ENCODE measurements at places on chromosomes 6 and 20.
A peak's percentile ranks its signal among the peaks of the same experiment; 100 is the strongest.

GRCh38 chr20:20360464-20360863, 7.4 kb upstream of the INSM1 start:
- DNase-seq = peak; percentile 44

DNA sequence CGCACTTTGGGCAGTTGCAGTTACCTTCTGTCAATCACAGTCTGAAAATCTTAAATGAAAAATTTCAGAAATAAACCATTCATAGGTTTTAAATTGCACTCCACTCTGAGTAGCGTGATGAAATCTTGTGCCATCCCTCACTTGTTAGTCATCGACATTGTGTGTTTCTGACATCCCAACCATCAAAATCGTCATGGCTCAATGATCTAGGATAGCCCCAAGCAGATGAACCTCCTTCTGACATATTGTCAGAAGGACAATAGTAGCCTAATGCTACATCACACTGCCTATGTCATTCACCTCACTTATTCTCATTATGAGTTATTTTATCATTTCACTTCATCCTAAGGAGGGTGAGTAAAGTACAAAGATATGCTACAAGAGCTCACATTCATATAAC, 284.8 kb downstream of the PTPRK start:
- no peak for DNase-seq

DNA sequence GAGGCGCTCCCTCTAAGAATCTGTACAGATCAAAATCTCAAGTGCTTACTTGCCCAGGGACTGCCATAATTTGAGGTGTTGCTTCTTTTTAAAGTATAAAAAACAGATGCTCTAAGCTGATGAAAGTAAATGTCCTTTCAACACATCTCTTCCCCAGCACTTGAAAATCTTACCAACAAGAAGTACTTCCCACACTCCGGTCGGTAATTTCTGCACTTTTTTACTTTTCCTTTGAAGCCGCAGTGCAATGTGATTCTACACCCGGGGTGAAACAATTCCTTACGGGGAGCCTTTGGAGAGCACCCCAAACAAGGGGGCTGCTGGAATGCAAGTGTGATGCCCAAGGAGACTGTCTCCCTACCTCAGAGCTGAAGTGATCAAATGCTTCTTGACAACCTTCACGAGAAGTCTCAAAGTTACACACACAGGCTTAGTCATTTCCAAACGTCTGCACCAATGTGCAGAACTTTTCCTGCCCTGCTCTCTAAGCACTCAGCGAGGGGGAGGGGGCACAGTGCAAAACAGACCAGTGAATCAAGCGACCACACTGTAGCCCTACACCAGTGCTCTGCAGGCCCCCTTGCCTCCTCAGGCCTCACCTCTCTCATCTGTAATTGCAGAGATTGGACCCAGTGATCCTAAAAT, 56.7 kb downstream of the ATXN1 start:
- DNase-seq = no peak

DNA sequence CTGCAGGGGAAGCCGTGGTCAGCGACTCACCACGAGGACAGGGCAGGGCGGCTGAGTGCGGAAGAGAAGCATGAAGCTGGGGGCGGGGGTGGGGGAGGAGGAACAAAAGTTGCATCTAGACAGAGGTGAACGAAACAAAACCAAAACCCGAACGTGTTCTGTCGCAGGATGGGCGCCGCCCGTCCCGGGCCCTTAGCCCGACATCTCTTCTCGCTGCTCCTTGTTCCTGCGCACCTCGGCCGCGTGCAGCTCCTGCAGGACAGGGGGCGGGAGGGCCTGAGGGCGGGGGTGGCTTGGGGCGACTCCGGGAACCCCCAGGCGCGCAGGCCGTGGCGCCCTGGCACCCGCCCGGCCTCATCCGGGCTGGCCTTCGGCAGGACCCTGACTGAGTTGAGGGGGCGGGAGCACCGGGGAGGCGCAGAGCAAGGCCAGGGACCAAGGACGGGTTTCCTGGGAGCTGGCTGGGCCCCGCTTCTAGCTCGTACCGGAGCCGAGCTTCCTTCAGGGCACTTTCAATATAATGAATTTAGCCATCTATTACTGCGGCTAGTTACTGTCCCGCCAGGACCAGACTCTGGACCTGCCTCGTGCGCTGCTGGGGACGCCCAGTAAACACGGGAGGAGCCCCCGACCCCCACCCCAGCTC, 12.0 kb downstream of the STMN3 start:
- DNase-seq = no peak

GRCh38 chr20:4600308-4601014, 121.2 kb upstream of the PRND start:
- DNase-seq = no peak

- no peak for DNase-seq
Observed at GRCh38 chr6:69265706-69266105, 531.1 kb downstream of the LMBRD1 start.

DNA sequence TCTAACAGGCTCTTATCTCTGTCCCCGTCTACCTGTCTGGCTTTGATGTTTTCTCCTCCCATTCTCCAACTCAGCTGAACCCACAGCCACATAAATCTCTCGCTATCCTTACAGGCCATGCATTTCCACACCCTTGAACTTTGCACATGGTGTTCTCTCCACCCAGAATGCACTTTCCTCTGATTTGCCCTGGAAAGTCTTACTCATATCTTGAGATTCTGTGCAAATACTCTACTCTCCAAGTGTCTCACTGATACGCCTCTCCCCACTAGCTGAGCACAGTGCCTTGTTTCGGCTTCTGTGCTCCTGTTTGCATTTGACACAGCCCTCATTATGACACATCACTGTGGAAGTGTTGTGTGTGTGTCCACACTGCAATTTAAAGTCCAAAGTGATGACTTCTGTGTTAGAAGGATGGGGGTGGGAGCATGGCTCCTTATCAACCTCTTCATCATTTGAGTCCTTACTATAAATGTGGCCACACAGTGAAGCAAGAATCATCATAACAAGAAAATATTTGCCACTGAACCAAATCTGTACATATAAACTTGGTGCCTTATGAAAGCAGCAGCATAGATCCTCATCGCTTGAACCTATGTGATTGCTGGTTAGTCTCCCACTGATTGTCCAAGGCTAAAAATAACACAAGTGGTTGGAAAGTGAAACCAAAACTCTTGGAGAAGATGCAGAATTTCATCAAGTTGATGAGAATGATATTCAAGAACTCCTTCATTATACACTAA, 5.5 kb upstream of the PRELID3B start:
- DNase-seq = no peak

DNA sequence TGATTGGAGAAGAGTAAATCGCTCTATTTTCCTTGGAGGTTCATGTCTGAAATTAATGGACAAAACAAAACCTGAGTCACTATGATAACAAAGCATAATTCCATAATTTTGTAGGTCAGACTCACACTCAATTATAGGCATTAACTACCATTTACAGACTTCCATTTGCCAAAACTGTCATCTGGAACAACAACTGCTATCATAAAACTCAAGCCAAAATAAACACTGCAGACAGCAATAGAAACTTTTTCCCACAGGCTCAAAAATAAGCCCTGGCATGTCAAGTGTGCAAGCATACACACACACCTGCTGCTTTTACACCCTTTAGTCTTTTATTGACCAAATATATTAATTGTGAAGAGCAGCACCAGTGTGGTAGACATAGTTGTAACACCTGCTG, 7.1 kb downstream of the MRPS10 start:
- no peak for DNase-seq

- no peak for DNase-seq
Observed at GRCh38 chr6:98824162-98824901, 10.0 kb upstream of the POU3F2 start.

DNA sequence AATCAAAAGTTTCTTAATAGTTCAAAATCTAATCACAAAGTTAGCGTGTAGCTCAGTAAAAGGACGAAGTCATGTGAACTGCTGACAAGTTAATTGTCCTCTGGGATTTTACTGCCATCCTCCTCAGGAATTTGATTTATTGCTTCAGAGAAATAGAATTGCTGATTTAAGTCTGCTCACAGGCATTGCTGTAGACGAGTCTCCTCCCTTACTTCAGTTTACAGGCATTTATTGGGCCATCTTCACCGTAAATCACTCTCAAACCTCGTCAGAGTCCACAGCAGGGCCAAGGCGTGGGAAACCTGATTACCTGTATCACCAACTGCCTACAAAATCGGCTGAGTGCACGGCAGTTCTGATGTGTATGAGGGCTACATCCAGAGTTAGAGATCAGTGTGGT, 119.1 kb upstream of the PDE10A start:
- DNase-seq = no peak

DNA sequence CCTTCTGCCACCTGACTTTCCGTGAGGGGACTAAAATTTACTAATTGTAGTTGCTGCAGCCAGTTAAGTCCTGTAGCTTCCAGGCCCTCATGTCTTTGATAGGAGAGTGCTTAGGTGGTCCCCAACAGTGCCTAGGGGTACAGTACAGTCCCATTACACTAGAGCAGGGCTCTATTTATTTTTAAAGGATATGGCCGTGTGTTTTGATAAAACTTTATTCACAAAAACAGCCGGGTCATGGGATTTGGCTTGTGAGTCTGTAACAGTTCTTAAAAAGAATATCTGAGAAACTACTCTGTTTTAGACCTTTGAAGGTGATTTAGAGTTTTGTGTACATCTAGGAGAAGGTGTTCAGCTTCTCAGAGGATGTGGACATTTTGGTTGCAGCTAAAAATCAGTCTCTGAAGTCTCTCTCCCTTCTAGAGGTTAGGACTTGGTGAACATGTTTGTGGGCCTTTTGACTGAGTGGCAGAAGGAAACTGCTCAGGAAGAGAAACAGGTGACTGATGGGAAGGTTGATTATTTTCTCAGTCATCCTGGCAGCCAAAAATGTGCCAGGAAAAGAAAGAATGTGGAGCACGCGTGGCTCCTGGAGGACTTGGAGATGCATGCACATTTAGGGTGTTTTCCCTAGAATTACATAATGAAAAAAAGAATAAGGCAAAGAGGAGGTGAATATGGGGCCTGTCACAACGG, 57.4 kb downstream of the VAPB start:
- DNase-seq = no peak

- peak; percentile 79 for DNase-seq
Observed at GRCh38 chr6:4351520-4352321, 216.3 kb upstream of the ECI2 start.

GRCh38 chr6:139943391-139943790, 568.9 kb upstream of the CITED2 start:
- no peak for DNase-seq

DNA sequence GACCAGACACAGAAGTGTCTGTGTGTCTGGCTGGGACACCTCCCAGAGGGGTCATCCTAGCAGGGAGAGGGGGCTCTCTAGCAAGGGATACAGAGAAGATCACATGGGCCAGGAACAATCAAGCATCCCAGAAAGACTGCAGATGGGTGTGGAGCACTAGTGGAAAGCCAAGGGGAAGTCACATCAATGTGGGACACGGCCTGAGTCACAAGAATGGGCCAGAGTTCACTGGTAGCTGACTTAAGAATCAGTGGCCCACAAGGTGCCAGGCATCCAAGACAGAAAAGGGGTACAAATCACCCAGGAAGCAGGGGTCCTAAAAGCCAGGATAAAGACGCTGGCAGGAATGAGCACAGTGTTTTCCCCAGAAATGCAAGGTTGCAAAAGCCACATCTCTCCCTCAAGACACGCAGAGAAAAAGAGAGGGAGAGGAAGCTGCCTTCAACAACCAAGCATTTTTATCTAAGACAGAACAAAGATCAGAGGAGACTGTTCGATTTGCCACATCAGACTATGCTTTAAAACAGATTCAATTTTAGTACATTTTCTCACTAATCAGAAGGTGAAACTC, 113.6 kb upstream of the DST start:
- DNase-seq = no peak

- no peak for DNase-seq
Observed at GRCh38 chr6:152273638-152274037, 363.5 kb downstream of the SYNE1 start.

GRCh38 chr6:43989581-43990146, 137.6 kb downstream of the MRPL14 start:
- no peak for DNase-seq

- DNase-seq = no peak
Observed at GRCh38 chr6:62298745-62299392, 12.8 kb upstream of the KHDRBS2 start.

GRCh38 chr6:17381424-17382147, 11.8 kb upstream of the CAP2 start:
- DNase-seq = no peak

DNA sequence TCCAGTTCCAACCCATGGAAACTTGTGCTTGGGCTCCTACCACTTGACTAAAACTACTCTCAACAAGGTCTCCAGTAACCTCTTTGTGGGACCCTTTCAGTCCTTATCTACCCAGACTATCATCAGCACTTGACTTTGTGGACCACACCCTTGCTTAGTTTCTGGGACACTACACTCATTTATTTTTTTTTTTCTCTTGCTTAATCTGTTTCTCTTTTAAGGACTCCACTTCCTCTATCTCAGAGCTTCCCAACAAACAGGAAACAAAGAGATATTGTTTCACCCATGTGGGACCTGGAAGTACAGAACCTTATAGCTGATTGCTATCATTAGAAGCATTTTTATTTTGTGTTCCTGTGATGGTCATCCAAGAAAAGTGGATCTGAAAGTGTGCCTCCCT, 28.8 kb upstream of the ME1 start:
- no peak for DNase-seq

DNA sequence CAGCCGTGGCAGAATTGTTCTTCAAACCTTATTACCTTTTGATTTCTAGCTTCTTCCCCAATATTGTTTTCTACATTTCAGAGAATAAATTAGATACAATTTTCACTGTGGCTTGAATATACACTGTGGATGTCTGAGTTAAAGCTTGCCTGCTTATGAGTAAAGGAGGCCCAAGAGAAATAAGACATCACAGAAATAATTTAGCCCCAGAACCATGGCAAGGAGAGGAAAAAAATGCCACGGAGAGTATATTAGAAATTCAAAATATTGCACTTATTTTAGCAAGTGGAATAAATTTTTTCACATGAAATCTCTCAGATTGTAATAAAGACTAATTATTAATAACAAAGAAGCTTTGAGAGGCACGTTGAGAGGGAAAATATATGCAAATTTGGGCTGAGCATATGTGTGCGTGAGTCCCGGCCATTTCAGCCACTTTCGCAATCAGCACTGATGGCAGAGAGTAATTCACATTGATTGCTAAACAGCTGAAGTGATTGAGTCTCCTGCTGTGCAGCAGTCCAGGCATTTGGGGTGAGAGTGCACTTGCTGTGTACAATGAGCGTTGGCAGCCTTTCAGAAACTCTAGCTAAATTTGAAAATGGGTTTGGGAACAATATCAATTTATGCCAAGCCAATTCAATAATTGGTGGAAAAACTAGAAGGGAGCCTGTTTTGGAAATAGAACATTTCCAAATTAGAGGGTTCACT, 596.0 kb downstream of the EPM2A start:
- no peak for DNase-seq
